ENCODE measurements at places on chromosomes 7 and 10.

- DNase-seq, result no peak
These were observed 2.6 kb upstream of the CAMK1D start for GRCh38 chr10:12346707-12347106.

DNA sequence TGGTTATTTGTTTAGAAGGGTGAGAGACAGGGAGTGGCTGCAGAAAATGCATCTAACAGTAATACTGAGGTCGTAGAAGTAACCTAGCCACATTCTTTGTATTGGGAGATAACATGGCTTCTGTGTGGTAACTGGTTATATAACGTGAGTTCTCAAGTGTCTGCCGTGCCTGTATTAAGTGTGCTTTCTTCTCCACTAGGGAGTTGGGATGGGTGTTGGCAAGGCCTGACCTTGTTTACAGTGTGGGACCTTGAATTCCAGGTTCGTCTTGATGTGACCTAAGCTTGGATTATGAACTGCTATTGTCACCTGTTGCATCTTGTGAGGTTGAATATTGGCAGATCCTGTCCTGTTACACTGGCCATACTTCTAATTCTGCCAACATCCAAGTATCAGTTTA, 145.3 kb upstream of the NAMPT start:
- DNase-seq, result no peak

DNA sequence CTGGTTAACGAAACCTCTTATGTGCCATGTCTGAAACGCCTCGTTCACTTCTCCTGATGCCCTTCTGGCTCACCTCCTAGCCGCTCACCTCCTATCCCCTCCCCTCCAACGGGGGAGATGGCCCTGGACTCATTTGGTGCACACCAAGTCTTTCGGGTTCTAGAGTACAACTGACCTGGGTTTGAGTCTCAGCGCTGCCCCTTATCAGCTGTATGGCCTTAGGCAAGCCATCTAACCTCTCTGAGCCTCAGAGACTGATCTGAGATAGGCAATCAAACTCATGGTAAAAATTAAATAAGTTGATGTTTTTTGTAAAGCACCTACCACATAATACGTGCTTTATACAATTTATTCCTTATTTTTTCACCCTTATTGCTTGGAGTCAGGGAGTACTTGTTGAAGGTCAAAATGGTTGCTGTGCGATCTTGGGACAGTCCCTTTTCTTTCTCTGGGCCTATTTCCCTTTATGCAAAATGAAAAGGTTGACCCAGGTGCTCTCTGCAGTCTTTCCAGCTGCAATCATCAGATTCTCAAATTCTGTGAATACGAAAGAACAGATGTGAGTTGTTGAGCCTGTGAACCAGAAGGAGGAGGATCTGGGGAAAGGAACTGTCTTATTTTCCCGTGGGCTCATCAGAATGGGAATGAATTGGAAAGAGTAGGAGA, 31.2 kb upstream of the PLEKHA1 start:
- DNase-seq, result no peak

DNA sequence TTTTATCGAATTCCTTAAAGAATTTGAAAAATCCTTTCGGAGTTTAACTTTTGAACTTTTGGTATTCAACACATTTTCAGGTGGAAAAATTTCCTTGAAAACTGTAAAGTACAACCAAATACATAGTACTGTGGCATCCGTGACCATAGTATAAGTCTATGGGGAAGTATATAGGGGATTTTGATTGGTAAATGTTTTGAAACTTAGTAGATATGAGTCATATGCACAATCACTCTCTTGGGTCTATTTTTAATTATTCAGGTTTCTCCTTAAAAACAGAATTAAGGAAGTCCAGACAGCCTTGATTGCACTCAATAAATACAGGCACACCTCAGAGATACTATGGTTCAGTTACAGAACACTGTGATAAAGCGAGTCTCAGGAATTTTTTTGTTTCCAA, 64.2 kb downstream of the AVL9 start:
- no peak for DNase-seq

DNA sequence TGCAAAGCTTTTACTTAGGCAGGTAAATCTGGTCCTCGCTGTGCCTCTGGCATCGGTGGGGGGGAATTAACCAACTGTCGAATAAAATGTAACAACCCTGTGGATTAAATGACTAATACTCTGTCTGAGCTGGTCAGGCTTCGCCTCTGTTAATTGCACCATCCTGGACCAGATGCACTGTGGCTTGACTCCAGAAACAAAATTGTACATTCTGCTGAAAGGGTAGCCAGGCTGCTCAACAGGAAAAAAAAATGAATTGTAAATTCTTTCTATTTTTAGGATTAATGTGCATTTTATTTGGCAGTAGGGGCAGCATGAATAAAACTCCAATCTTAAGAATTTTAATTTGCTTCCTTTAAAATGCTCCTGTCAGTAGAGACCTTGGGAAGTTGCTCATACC, 389.4 kb downstream of the SORCS1 start:
- no peak for DNase-seq

DNA sequence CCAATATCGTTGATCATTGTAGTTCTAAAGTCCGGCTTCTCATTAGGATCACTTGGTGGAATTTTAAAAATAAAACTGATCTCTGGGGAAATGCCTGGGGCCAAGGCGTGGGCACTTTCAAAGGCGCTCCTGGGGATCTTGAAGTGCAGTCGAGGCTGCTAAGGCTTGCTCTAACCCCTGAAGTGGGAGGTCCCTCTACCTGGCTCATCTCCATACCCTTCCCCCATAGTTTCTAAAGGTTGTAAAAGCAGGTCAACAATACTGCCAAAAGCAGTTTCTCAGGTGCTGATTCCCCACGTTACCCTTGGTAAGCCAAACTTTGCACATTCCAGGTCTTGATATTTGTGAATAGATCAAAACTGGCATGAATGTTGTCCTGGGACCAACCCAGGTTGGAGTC, 79.0 kb upstream of the SP8 start:
- DNase-seq, result no peak

DNA sequence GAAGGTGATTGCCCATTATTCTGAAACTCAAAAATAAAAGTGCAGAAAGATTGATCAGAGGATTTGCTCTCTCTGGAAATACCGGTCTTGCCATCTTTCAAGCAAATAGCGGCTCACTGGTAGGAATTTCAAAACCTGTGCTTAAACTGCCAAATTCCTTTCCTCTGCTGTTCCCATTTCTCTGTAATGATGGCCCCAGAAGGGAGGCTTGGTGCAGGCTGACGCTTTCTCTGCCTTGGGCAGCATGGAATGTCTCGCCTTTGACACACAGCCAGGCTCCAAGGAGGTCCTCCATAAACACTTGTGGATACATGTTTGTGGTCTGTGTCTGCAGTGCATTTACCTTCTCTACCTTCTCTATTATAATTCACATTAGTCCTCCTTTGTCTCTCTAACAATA, 146.8 kb downstream of the HIBADH start:
- DNase-seq, result no peak

DNA sequence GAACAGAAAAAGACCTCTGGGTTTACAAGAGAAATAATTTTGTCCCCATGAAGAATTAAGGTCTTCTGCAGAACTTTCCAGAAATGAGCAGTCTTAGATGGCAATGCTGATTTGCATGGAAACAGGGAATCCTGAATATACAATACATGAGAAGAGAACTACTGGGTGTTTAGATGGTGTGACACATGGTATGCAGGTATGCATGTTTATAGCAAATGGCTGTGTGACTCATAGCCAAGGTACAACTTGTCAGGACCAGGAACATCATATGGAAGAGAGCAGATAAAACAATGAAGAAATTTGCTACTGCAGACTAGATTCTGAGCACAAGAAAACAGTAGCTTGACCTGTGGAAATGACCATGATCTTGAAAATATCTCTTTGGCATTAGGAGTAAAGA, 907.8 kb downstream of the GATA3 start:
- DNase-seq, result no peak

- peak; percentile 92 for DNase-seq
These were observed 194.8 kb downstream of the FANK1 start for GRCh38 chr10:126090911-126091728.

- no peak for DNase-seq
These were observed 29.9 kb downstream of the KAZALD1 start for GRCh38 chr10:101091546-101092290.

- no peak for DNase-seq
These were observed 1.8 kb upstream of the ZDHHC4 start for GRCh38 chr7:6575281-6576023.

- DNase-seq, result no peak
These were observed 347.5 kb downstream of the DNAJB6 start for GRCh38 chr7:157684157-157684908.

DNA sequence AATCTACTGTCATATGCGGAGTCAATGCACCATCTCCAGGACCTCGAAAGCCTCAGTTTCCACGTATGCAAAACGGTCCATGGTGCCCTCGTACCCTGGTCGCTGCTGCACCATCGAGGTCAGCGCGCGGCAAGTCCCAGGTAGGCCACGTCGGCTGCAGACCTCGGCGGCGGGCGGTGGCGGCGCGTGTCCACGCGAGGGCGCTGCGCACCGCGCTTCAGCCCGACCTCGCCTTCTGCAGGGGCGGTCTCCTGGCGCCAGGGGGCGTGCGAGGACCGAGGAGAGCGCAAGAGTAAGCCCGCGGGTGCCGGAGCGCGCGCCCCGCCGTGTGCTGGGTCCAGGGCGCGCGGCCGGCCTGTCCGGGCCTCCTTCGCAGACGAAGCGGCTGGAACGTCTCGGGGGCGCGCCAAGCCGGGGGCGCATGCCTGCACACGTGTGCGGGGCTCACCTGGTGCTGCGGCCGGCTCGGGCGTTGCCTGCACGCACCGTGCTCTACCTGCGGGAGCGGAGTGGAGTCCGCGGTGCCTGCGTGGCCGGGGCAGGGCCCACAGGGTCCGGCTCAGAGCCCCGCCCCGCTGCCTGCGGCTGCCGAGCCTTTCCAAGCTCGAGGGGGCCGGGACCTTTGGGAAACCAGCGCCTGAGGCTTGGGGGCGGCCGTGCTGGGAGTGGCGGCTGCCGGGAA, 54.0 kb downstream of the GLRX3 start:
- DNase-seq, result peak; percentile 74

- DNase-seq, result no peak
These were observed 48.4 kb downstream of the MDFIC start for GRCh38 chr7:114970308-114970707.

GRCh38 chr10:15201589-15202300, 33.3 kb upstream of the NMT2 start:
- peak; percentile 44 for DNase-seq

DNA sequence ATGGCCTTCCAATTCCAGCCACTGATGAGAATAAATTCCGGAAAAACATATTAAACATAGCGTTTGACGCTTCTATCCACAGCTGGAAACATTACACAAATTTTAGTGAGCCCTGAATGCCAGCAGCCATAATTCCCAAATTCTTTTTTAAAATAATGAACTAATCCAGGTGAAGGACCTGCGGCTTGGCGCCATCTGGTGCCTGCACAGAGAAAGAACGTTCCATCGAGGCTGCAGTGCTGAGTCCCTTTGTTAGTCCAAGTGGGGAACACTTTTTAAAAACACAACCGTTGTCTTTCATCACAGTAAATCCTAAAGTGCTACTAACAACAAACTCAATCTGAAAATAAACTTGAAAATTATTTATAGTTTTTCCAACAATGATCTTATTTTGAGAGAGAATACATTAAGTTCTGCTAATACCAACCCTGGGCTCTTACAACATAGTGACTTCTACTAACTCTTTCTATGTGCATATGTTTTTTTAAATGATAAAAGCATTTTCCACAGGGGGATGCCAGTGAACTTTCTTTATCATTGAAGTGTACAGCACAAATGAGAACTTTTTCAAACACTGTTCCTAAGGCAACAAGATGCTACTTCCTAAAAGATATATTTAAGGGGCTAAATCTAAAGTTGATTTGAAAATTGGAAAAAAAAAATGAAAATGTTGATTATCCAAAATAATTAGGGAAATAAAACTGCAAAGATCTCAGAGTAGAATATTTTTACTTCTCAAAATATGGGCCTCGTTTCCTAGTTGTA, 166.9 kb upstream of the RNF32 start:
- DNase-seq, result peak; percentile 33

- no peak for DNase-seq
These were observed 74.9 kb downstream of the LARP4B start for GRCh38 chr10:856416-857157.

DNA sequence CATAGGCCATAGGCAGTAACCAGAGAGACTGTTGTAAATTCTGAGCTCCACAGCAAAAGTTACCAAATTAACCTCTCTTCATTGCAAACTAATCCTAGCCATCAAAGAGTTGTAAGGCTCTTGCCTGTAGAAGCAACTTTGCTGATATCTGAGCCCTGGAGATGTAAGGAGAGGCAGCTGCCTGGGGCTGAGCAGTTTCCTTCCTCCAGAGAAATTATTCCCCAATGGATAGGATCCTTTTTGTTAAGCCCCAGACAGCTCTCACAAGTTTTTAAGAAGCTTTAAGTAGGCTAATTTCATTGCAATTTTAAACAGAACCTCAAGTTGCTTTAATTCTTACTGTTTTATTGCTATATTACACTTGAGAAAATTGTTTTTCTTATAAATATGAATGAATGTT, 211.1 kb downstream of the GALNT17 start:
- DNase-seq, result no peak

DNA sequence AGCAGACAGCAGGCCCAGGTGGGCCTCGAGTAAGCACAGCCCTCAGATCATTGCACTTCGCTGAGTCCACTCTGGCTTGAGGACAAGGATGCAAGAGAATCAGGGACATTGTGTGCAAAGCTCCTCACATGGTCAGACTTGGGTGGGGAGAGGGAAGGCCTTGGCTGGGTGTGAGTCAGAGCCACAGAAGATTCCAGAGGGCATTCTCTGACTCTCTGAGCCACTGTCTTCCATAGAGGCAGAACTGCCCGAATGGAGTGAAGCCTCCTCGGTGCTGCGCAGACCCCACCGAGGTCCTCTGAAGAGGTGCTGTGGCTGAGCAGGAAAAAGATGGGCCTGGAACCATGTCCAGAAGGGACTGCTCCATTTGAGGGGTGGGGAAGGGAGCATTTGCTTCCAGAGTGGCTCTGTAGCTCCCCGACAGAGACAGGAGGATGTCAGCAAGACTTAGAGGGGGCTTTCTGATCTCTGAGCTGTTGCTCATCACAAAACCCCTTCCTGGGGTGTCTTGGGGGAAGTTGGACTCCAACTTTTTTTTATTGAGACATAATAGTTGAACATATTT, 120.8 kb downstream of the PTPN20 start:
- DNase-seq, result no peak

- no peak for DNase-seq
These were observed 49.1 kb upstream of the ELN start for GRCh38 chr7:73978661-73979563.

GRCh38 chr7:122847871-122848473, 38.3 kb downstream of the CADPS2 start:
- DNase-seq, result no peak

DNA sequence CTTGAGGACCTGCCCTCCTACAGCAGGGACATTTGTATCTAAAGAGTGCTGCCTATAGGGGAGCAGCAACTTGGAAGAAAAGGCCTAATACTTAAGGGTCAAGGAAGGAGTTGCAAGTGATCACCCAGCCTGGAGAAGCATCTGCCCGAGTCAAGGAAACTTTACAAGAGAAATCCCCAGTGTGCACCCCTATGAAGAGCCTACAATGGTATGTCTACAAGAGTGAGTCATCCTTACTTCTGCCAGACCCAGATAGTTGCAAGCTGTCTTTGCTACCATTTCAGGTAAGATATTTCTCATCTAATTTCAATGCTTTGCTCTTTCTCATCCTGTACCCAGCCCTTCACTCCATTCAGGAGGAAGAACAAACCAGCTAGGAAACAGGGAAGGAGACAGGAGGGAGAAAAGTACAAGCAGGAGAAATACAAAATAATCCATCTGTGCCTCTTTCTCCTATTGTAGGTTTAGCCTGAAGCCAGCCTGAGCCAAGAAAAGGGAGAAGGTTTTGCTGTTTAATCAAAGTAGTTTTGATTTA, 34.4 kb upstream of the AGR3 start:
- DNase-seq, result no peak

GRCh38 chr7:25240896-25241295, 12.6 kb upstream of the NPVF start:
- DNase-seq, result no peak
